ENCODE measurements at places on chromosomes 16 and 17. TPM values are rescaled to one million over a fixed set of nuclear protein-coding genes. Genes with fewer than 3 reads are reported as not detected.

GRCh38 chr17:82408938-82409318 lies 9.2 kb upstream of the HEXD start:
- no peak for DNase-seq

- DNase-seq = no peak
Measured at GRCh38 chr16:71956486-71956885, 43.7 kb downstream of the PKD1L3 start.

- DNase-seq = no peak
Measured at GRCh38 chr17:67388986-67389385, 11.9 kb downstream of the PITPNC1 start.

The TEN1 gene
- total RNA-seq = 11.3 TPM

GRCh38 chr17:40963838-40964237 lies 2.9 kb downstream of the KRT39 start:
- peak; percentile 55 for DNase-seq

DNA sequence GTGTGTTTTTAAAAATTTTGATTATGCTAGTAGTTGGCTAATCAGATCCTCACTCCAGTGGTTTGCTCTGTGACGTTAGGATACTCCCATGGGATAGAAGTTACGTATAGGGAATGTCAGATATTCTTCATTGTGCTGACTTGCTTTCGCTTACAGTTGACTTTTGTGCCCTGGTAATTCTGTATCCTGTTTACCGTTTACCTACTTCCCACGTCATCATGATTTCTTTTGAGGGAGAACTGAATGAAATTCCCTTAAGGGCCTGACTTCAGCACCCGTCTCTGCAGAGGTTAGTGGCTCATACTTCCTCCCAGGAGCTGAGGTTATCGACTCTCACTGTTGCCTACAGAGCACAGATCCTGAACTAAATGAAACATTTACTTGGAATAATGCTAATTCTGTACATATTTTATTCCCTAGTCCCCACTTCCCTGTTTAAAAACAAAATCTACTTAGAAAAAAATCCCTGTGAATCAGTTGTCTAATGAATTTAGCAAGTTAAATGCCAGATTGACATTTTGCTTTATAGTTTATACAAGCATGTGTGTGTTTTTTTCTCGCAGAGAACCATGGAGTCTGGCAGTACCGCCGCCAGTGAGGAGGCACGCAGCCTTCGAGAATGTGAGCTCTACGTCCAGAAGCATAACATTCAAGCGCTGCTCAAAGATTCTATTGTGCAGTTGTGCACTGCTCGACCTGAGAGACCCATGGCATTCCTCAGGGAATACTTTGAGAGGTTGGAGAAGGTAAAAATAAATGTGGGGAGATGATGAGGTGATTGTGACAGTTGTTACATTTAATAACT lies 2.8 kb downstream of the PRKAR1A start:
- DNase-seq = no peak

DNA sequence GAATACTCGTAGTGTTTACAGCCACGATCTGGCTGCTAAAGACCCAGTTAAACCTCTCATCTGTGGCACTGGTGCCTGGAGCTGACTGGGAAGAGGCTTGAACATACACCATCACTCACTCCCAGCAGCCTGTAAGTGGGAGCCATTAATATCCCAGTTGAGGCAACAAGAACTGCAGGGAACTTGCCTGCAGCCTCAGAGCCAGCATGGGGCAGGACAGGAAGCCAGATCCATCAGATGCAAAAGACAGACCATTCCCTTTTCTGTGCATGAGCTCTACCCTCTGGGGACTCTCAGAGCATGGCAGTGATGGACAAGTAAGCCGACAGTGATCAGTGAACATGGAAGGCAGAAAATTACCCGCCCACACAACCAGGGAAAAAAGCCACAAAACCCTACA lies 91.8 kb downstream of the TMEM132E start:
- DNase-seq = no peak

The IGFALS gene
- not detected for total RNA-seq

DNA sequence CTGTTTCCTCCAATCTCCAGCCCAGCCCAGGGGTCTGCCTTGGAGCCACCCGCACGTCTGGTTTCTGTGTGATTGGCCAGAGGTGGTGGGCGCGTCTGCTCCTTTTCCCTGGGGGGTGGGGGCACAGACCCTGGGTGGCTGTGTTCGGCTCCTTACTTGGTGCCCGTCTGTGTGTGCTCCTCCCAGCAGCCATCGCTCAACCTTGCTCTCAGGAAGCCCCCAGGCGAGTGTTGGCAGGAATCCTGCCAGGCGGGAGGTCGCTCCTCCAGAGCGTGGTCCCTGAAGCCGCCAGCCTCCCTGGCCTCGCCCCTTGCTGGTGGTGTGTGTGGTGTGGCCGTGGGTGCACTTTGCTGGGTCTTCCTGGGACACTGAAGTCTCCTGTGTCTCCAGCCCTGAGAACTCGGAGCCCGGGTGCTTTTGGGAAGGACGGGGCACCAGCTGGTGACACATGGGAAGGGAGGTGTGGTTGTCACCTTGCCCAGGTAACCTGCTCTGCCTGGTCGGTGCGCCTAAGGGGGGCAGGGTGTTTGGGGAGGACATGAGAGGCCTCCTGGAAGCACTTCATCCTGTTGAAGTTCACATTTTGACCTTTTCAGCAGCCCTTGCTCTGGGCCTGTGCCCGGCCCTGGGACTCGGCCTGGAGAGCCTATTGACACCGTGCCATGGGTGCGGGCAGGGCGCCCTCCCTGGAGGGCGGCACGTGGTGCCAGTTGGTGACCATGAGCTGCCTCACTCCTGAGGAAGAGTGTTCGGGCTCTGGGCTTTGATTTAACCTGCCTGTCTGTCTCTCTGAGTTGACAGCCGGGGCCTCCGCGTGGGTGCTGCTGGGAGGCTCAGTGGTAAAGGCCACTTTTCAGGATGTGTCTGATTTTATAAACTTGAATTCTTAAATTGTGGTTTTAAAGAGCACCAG lies 49.0 kb upstream of the ZNF750 start:
- DNase-seq = no peak

GRCh38 chr16:67395458-67396158 lies 2.3 kb upstream of the TPPP3 start:
- DNase-seq = no peak

The GGA2 gene
- 76.6 TPM for total RNA-seq

GRCh38 chr17:68196394-68197090 lies 51.3 kb upstream of the AMZ2 start:
- no peak for DNase-seq

The HSD17B1 gene
- 1.7 TPM for total RNA-seq

The ACSM5 gene
- total RNA-seq = not detected

DNA sequence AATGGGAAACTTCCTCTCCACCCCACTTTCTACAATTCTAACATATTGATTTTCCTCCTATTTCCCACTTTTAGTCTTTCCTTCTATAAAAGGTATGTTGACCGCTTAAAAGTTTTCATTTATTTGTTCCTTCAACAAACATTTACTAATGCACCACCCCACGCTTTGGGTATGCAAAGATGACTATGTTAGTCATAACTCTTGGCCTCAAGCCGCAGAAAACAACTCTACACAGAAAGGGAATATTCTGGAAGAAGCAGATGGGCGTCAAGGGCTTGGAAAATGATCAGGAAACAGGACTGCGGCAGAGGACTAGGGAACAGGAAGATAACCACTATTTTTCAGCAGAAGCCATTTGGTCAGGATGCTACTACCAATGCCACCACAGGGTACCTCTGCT lies 56.8 kb upstream of the FA2H start:
- no peak for DNase-seq

DNA sequence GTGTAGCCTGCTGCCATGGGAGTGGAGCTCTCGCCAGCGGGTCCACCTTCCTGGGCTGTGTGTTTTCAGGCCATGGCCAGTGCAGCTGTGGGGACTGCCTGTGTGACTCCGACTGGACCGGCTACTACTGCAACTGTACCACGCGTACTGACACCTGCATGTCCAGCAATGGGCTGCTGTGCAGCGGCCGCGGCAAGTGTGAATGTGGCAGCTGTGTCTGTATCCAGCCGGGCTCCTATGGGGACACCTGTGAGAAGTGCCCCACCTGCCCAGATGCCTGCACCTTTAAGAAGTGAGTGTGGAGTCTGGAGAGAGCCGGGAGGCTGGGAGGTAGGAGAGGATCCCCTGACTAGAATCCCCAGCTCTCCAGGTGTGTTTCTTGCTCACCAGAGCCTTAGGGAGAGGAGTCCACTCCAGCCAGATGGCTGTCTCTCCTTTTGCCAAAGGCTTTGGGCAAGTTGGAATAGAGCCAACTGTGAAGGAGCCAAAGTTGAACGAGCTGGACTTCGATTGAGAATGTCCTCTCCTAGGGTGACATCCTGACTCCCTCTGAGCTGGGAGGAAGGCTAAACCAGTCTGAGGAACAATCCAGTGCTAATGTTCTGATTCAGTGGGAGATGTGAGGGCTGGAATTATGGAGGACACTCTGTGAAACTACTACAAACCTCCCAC lies 24.4 kb upstream of the EFCAB13 start:
- no peak for DNase-seq

- DNase-seq = peak; percentile 81
Measured at GRCh38 chr16:89037261-89038152, 56.1 kb upstream of the ACSF3 start.

DNA sequence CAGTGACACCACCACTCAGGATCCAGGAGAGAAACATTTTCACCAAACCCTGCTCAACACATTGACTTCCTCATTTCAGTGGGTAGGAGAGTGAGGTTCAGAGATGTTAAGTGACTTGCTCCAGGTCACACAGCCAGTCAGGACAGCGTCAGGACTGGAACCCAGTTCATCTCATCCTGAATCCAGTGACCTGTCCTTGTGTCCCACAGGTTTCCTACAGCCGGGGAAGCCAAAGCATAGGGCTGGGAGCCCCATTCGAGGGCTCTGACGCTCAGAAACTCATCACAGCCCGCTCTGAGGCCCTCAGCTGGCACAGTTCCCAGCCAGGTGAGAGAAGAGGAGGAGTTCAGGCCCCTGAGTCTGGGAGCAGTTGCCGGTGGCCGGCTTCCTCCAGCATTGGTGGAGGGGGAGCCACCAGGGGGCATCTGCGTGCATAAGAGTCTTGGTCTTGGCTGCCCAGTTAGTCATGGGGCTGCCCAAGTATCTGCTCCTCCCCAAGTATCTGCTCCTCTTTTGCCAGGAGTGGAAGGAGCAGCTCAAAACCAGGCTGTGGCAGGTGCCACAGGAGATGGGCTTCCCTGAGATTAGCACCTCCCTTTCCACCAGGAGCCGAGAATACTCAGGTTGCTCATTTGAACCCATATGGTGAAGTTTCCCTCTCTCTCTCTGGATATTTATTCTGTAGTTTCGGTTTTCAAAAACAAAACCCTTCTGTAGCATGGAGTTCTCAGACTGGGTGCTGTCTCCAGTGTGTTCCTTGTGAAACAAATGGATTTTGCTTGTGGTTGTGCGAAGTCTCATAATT lies 56.0 kb downstream of the TNFRSF13B start:
- DNase-seq = peak; percentile 84

DNA sequence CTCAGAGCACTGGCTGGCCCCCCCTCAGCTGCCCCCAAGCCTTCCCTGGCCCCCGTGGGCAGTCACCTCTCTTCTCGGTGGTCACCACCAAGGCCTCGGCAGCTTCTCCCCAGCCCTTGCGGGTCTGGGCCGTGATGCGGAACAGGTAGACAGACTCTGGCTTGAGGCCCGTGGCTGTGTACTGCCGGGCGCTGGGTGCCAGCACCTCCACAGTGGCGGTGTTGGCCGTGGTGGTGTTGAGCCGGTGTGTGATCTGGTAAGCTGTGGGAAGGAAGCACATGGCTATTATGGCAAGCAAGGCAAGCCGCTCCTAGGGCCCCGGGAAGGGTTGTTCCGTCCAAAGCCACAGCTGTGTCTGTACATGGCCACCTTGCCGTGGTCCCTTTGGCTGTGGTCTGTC lies 78.4 kb upstream of the CDC42EP4 start:
- no peak for DNase-seq

The HCRT gene
- total RNA-seq = not detected

DNA sequence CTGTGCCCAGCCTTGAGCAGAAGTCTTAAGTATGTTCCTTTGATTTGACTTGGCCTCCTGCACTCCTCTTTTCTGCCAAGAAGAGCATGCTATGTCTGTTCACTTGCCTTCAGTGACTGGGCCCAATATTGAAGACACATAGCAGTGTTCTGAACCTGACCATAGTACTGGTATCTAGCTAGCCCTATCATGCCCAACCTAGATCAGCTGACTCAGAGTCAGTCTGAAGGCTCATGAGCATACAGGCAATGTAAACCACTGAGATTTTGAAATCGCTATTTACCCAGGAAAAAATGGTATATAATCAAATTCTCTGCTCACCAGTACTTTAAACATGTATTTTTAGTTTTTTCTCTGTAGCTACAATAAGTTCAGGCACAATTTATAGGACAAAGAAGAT lies 129.4 kb downstream of the TANC2 start:
- DNase-seq = no peak

The ACE gene
- 5.4 TPM for total RNA-seq

DNA sequence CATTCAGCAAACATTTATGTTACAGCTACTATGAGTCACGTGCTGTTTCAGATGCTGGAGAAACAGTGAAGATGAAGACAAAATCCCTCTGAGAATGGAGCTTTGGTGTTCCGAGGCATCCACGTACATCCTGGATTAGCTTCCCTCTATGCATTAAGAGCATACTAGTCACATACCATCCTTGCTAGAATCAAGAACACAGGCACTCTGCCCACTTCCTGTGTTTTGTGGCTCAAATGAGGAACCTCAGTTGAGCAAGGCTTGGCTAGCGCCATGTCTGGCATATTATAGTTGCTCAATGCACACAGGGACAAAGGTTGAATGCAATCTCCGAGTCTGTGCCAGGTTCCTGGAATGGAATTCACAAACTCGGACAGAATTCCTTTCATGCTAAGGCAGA lies 297.5 kb downstream of the XYLT1 start:
- DNase-seq = no peak

- peak; percentile 76 for DNase-seq
Measured at GRCh38 chr16:13099822-13100221, 198.4 kb downstream of the SHISA9 start.

The KRT10 gene
- 7.8 TPM for total RNA-seq

- peak; percentile 20 for DNase-seq
Measured at GRCh38 chr17:35314415-35315216, 58.8 kb downstream of the SLFN11 start.
